ENCODE measurements at places on chromosomes 3 and 15. TPM values are rescaled to one million over a fixed set of nuclear protein-coding genes. Genes with fewer than 3 reads are reported as not detected.

DNA sequence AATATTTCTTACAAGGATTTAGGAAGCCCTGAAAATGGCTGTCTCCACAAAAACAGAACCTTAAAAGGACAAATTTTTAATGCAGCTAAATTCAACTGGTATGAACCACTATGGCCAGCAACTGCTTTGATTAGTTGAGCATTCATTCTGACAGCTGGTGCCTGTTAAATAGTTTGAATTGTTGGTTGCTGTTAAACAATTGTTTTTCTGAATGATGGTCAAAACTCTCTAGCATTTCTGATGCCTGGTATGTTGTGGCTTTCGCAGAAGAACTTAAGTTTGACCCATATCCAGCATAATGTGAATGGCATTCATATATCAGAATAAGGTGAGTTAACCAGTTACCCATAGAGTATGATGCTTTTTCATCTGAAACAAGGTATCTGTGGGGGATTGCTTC lies 138.4 kb downstream of the MEIS2 start:
- H3K4me1 ChIP-seq, result no peaks in the 10 kb centered on the region
- no peaks in the 10 kb centered on the region for H3K36me3 ChIP-seq
- H3K27ac ChIP-seq, result no peak overlapping the region
- no peak overlapping the region for H3K4me3 ChIP-seq
- no peaks in the 10 kb centered on the region for H3K27me3 ChIP-seq

DNA sequence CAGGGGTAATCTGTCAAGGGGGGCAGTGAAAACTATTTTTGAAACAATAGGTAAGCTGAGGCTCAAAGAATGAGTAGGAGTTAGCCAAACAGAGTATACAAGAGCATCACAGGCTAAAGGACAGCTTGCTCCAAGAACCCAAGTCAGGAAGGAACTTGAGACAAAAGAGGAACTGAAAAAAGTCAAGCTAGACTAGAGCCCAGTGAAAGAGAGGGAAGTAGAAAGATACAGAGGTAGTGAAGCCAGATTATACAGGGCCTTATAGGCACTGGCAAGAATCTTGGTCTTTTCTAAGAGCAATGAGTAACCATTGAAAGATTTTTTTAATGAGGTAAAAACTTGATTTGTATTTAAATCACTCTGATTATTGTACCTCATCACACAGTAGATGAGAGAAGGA lies 69.9 kb downstream of the FILIP1L start:
- H3K27ac ChIP-seq, result no peak overlapping the region
- H3K27me3 ChIP-seq, result no peaks in the 10 kb centered on the region
- no peak for DNase-seq
- H3K4me3 ChIP-seq, result no peak overlapping the region
- H3K36me3 ChIP-seq, result no peaks in the 10 kb centered on the region

- H3K4me1 ChIP-seq, result peaks cover 5% of the 10 kb centered on the region
- no peaks in the 10 kb centered on the region for H3K36me3 ChIP-seq
- no peak overlapping the region for H3K4me3 ChIP-seq
- H3K27me3 ChIP-seq, result no peaks in the 10 kb centered on the region
- no peak for DNase-seq
- no peak overlapping the region for H3K27ac ChIP-seq
These were observed 32.3 kb upstream of the DUSP7 start for GRCh38 chr3:52088445-52089367.

- H3K36me3 ChIP-seq, result no peaks in the 10 kb centered on the region
- H3K27ac ChIP-seq, result no peak overlapping the region
- H3K4me3 ChIP-seq, result no peak overlapping the region
- H3K4me1 ChIP-seq, result no peaks in the 10 kb centered on the region
These were observed 23.4 kb upstream of the SEC13 start for GRCh38 chr3:10344147-10344943.

GRCh38 chr3:35446896-35447295 lies 192.4 kb upstream of the ARPP21 start:
- no peak for DNase-seq
- no peaks in the 10 kb centered on the region for H3K4me1 ChIP-seq
- H3K36me3 ChIP-seq, result no peaks in the 10 kb centered on the region
- no peaks in the 10 kb centered on the region for H3K27me3 ChIP-seq
- no peak overlapping the region for H3K4me3 ChIP-seq

GRCh38 chr3:81790117-81790516 lies 28.7 kb upstream of the GBE1 start:
- no peaks in the 10 kb centered on the region for H3K27me3 ChIP-seq
- no peaks in the 10 kb centered on the region for H3K36me3 ChIP-seq
- H3K27ac ChIP-seq, result no peak overlapping the region
- no peaks in the 10 kb centered on the region for H3K4me1 ChIP-seq
- H3K4me3 ChIP-seq, result no peak overlapping the region

- no peaks in the 10 kb centered on the region for H3K27me3 ChIP-seq
- H3K4me1 ChIP-seq, result peaks cover 89% of the 10 kb centered on the region
- no peak overlapping the region for H3K27ac ChIP-seq
- DNase-seq, result no peak
- H3K4me3 ChIP-seq, result no peak overlapping the region
These were observed 15.6 kb downstream of the SMAD3 start for GRCh38 chr15:67080900-67081431.

- no peaks in the 10 kb centered on the region for H3K4me1 ChIP-seq
- H3K4me3 ChIP-seq, result no peak overlapping the region
- no peaks in the 10 kb centered on the region for H3K27me3 ChIP-seq
- no peak overlapping the region for H3K27ac ChIP-seq
These were observed 54.0 kb downstream of the DPH6 start for GRCh38 chr15:35491999-35492398.

DNA sequence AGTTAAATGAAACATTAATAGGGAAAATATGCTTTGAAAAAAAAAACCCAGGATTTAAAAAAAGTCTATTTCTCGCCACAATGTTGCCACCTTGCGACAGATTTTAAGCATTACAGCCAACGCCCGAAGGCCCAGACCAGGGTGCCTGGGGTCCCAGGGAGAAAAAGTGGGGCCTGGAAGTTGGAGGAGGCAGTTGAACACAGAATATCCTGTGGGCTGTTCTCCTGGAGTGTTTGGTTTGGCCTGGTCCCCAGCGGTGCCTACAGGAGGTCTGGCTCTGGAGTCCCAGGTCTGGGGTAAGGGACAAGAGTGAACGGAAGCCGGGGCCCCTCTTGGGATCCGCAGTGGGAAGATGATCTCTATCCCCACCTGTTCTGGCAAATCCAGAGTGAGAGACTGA lies 3.4 kb downstream of the RNU6-1 start:
- peaks cover 35% of the 10 kb centered on the region for H3K4me1 ChIP-seq
- H3K27me3 ChIP-seq, result peaks cover 23% of the 10 kb centered on the region
- peak; percentile 59 for DNase-seq
- peaks cover 3% of the 10 kb centered on the region for H3K36me3 ChIP-seq

DNA sequence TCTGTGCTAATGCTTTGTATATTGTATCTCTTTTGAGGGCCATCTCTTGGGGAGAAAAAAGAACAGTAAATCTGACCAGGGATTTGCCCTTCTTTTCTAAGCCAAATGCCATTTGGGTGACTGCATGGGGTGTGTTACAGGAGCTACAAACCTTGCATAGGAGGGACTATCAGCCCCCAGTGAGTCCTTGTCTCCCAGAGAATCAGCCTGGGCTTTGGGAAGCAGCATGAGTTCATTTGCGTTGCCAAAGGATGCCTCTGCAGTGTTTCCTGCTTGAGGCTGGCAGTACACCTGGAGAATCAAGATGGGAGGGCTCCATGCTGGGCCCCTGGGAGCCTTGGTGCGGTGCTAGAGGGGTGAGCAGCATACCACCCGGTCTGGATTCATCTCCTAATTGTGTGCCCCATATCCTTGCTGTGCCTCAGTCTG lies 49.6 kb upstream of the POLG start:
- DNase-seq, result no peak
- peaks cover 3% of the 10 kb centered on the region for H3K27me3 ChIP-seq
- no peaks in the 10 kb centered on the region for H3K4me1 ChIP-seq
- no peak overlapping the region for H3K4me3 ChIP-seq
- H3K27ac ChIP-seq, result no peak overlapping the region

DNA sequence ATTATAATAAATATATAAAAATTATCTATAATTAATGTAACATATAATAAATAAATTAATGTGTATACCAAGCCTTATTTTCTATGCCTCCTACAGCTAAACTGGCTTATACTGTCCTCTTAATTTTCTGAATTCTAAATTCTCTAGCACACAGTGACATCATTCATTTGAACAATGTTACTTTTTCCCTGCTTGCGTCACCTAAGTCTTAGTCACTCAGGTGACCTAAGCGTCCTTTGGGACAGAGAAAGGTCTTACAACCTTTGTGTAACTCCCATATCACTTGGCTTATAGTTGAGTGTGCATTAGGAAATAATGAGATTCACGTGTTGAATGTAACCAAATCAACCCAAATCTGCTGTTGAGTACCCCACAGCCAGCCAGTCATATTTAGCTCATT lies 48.5 kb upstream of the KCNMB2 start:
- H3K27me3 ChIP-seq, result no peaks in the 10 kb centered on the region
- DNase-seq, result no peak
- H3K4me3 ChIP-seq, result no peak overlapping the region
- no peak overlapping the region for H3K27ac ChIP-seq

DNA sequence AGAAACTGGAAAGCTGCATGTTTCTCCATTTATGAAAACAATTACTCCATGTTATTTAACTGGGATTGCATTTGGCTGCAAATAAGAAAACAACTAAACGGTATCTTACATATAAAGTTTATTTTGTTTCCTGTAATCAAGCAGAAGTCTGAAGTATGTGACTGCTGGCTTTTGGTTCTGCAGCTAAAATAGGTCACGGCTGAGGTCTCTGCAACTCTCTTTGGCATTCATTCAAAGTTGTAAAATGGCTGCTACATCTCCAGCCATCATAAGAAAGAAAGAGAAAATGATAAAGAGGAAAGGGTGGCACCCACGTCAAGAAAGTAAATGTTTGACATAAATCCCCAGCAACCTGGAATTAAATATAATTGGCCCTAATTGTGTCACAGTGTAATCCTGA lies 406.1 kb downstream of the TBC1D5 start:
- no peaks in the 10 kb centered on the region for H3K36me3 ChIP-seq
- no peak overlapping the region for H3K4me3 ChIP-seq
- H3K27ac ChIP-seq, result no peak overlapping the region

DNA sequence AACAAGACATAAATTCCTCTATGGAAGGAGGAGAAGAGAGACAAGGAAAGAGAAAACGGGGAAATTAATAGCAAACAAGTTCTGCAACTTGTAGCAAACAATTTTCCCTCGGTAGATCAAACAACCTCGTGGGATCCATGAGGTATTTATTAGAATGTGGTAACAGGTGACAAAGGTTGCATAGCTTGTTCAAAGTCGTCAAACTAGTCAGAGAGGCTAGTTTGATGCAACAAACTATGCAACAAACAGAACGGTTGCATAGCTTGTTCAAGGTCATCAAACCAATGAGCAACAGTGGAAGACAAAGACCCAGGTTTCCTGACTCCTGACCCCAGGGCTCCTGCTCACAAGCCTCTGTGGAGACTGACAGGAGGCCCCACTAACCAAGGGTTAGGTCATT lies 20.7 kb downstream of the MB21D2 start:
- no peak for DNase-seq
- H3K4me1 ChIP-seq, result peaks cover 4% of the 10 kb centered on the region
- H3K27me3 ChIP-seq, result no peaks in the 10 kb centered on the region
- H3K27ac ChIP-seq, result no peak overlapping the region
- H3K36me3 ChIP-seq, result no peaks in the 10 kb centered on the region

DNA sequence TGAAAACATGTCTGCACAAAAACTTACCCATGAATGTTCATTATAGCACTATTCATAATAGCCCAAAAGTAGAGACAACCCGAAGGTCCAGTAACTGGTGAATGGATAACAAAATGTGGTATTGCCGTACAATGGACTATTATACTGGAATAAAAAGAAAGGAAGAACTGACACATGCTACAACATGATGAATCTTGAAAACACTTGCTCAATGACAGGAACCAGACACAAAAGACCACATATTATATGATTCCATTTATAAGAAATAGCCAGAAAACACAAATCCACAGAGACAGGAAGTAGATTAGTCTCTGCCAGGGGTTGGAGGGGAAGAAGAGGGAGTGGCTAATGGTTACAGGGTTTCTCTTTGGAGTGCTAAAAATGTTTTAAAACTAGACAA lies 18.3 kb downstream of the SHC4 start:
- no peak overlapping the region for H3K27ac ChIP-seq
- no peaks in the 10 kb centered on the region for H3K4me1 ChIP-seq
- no peak overlapping the region for H3K4me3 ChIP-seq
- H3K36me3 ChIP-seq, result no peaks in the 10 kb centered on the region
- no peak for DNase-seq

GRCh38 chr3:127669541-127670228 lies 3.1 kb upstream of the ABTB1 start:
- peaks cover 13% of the 10 kb centered on the region for H3K4me1 ChIP-seq
- H3K27ac ChIP-seq, result no peak overlapping the region
- H3K27me3 ChIP-seq, result no peaks in the 10 kb centered on the region
- DNase-seq, result no peak
- no peaks in the 10 kb centered on the region for H3K36me3 ChIP-seq

DNA sequence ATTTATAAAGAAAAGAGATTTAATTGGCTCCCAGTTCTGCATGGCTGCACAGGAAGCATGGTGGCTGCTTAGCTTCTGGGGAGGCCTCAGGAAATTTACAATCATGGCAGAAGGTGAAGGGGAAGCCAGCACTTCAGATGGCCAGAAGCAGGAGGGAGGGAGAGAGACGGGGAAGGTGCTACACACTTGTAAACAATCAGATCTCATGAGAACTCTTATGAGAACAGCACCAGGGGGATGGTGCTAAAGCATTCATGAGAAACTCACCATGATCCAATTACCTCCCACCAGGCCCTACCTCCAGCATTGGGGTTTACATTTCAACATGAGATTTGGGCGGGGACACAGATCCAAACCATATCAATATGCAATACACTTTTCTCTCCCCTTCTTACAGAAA lies 73.7 kb downstream of the ECT2 start:
- H3K36me3 ChIP-seq, result no peaks in the 10 kb centered on the region
- H3K4me3 ChIP-seq, result no peak overlapping the region
- no peaks in the 10 kb centered on the region for H3K4me1 ChIP-seq
- no peak for DNase-seq
- H3K27me3 ChIP-seq, result no peaks in the 10 kb centered on the region
- H3K27ac ChIP-seq, result no peak overlapping the region

DNA sequence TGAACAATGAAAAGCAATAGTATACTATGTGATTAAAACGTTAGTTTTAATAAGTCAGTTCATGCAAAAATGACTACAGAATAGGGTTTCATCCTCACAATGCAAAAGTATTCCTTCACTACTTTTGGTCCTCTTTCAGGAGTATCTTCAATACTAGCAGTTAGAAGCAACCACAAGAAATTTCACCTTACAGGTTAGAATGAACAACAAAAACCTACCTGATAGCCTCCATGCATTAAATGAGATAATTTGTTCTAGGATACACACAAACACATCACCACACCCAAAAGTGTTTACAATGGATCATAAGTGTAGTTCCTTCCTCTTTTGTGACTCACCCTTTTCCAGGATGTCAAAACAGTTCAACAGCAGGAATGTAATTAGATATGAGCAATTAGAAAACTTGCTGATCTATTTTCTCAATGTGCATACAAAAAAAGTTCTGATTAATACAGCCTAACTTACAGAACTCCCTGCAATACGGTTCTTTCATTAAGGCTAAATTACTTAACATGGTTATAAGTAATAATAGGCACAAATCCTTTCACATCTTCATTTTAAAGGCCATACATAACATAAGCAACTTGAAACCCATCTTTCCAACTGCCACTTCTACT lies 21.6 kb downstream of the UACA start:
- H3K27ac ChIP-seq, result no peak overlapping the region
- no peak overlapping the region for H3K4me3 ChIP-seq
- DNase-seq, result no peak
- H3K4me1 ChIP-seq, result no peaks in the 10 kb centered on the region
- H3K27me3 ChIP-seq, result no peaks in the 10 kb centered on the region

Gene PGBD4
- polyA plus RNA-seq, result 2.0 TPM

Gene STIMATE
- polyA plus RNA-seq, result 4.7 TPM

Gene SYNPR
- not detected for polyA plus RNA-seq

Gene ARL14
- polyA plus RNA-seq, result not detected

Gene EFCC1
- 0.24 TPM for polyA plus RNA-seq

Gene PTPN9
- polyA plus RNA-seq, result 20.7 TPM

Gene SNURF
- polyA plus RNA-seq, result 53.3 TPM
